HCT116 (cell line): ENCODE measurements at places on chromosomes 3 and 15. TPM values are rescaled to one million over a fixed set of nuclear protein-coding genes. Genes with fewer than 3 reads are reported as not detected.

- H3K36me3 ChIP-seq, result no peaks in the 10 kb centered on the region
- no peak overlapping the region for H3K27ac ChIP-seq
- DNase-seq, result no peak
- H3K27me3 ChIP-seq, result peaks cover 13% of the 10 kb centered on the region; the same call in 1 of the 2 replicates
- no peak overlapping the region for H3K4me3 ChIP-seq
- H3K4me1 ChIP-seq, result no peaks in the 10 kb centered on the region
Measured at GRCh38 chr3:131658771-131659170, 156.0 kb upstream of the MRPL3 start.

GRCh38 chr3:143120716-143121240 lies 1.2 kb downstream of the CHST2 start:
- H3K4me1 ChIP-seq, result no peaks in the 10 kb centered on the region
- peaks cover 3% of the 10 kb centered on the region; the same call in 1 of the 2 replicates for H3K27me3 ChIP-seq
- H3K4me3 ChIP-seq, result no peak overlapping the region
- no peak for DNase-seq

DNA sequence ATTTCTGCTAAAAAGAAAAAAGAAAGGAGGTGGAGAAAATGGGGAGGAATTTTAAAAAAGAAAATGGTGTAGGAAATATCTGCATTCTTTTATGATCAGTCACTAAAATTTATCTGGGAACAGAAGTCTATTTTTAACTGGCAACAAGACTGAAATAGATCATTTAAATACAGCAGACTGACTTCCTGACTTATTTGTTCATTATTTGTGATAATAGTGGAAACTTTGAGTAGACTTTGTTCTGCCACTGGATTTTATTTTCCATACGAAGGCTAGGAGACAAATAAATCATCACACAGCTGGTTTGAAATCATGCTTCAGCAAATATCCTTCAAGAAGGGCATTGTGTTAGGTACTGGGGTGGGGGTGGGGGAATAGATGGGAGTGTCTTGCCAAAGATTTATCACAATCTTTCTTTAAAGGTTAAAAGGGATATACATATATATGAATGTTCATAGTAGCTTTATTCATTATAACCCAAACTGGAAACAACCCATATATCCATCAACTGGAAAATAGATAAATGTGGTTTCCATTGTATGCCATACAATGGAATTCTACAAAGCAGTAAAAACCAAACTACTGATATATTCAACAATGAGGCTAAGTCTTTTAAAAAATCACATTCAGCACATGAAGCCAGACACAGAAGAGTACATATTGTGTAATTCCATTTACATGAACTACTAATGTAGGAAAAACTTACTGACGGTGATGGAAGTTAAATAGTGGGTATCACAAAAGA lies 4.7 kb upstream of the CLASP2 start:
- no peaks in the 10 kb centered on the region for H3K36me3 ChIP-seq
- no peak overlapping the region for H3K27ac ChIP-seq
- no peaks in the 10 kb centered on the region; the same call in 1 of the 2 replicates for H3K4me1 ChIP-seq
- no peaks in the 10 kb centered on the region for H3K27me3 ChIP-seq
- no peak overlapping the region for H3K4me3 ChIP-seq

Gene SLC12A1
- not detected for total RNA-seq
